ENCODE measurements at places on chromosomes 12 and 14.

DNA sequence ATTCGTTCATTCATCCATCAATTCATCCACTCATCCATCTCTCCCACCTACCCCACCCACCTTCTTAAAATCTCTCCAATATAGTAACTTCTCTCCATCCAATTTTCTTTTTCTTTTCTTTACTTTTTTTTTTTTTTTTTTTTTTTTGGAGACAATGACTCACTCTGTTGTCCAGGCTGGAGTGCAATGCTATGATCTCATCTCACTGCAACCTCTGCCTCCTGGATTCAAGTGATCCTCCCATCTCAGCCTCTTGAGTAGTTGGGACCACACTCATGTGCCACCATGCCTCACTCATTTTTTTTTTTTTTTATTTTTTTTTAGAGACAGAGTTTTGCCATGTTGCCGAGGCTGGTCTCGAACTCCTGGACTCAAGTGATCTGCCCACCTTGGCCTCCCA is 118.4 kb downstream of the SUDS3 start:
- DNase-seq = no peak

- DNase-seq = peak; percentile 71
Measured at GRCh38 chr12:3533703-3534386, 42.8 kb downstream of the PRMT8 start.

DNA sequence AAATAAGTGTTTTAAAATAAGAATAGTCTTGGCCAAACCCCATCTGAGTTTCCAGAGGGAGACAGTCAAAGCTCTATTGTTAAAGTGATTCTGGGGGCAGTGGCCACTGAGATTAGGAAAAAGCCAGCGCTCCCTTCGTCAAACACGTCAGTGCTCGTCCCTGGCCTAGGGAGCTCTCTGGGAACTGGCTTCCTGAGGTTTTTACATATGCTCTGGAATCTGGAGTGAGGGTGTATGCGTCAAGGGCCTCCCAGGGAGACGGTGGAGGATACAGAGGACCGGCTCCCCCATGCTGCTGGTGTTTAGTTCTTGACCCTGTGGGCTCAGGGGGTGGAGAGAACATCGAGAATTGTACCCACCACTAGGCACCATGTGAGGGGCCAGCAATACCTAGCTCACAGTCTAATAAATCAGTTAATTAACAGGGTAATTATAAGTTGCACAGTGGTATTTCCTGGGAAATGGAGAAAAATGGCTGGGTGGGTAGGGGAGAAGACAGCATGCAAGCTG is 87.0 kb downstream of the SLC25A47 start:
- no peak for DNase-seq

DNA sequence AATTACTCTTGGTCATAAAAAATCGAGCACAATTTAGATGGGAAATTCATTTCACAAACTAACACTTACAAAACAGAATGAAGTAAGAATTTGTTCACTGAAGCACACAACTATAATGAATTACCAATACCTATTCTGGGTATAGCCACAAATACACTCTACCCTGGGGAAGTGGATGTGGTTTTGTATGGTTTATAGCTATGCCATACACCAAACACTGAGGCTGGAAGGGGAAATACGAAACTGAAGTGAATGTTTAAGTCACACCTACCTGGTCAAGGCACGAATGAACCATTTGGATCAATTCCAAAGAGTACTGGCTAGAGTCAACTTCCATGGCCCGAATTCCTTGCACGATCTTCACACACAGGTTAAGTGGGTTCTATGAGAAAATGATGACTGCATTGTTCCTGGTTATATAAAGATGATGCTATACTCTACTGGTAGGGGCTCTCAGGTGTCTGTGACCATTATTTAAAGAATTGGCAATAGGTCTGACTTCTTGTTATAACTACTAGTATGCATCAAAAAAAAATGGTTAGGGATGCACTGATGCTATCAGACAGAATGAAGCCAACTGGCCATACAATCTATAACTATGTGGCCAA is 12.8 kb downstream of the NEK9 start:
- DNase-seq = no peak

DNA sequence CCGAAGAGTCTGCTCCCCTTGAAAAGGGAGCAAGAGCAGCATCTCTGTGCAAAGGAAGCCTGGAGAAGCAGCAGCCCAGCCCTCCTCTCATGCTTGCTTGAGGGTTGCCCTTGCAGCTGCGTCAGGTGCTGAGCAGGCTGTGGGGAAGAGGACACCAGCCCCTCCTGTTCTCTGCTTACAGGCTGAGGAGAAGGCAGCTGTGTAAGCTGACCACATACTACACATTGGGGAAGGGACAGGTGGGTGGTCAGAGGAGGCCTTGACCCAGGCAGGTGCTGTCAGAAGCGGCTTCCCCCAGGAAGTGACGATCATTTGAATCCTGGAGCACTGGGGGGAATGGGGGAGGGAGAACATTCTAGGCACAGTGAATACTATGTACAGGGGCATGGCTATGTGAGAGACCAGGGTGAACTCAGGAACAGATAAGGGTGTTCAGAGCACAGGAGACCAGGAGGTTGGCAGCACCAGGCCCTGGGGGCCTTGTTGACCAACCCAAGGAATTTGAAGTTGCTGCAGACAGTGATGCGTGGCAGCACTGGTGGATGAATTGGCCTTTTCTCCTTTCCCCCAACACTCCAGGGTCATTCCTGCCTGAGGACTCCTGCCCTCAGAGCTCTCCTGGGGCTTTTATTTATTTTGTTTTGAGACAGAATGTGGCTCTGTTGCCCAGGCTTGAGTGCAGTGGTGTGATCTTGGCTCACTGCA is 2.7 kb upstream of the KLC1 start:
- no peak for DNase-seq

- no peak for DNase-seq
Measured at GRCh38 chr12:125021771-125022170, 28.3 kb downstream of the BRI3BP start.

- peak; percentile 41 for DNase-seq
Measured at GRCh38 chr12:26630546-26631027, 202.4 kb downstream of the ITPR2 start.

DNA sequence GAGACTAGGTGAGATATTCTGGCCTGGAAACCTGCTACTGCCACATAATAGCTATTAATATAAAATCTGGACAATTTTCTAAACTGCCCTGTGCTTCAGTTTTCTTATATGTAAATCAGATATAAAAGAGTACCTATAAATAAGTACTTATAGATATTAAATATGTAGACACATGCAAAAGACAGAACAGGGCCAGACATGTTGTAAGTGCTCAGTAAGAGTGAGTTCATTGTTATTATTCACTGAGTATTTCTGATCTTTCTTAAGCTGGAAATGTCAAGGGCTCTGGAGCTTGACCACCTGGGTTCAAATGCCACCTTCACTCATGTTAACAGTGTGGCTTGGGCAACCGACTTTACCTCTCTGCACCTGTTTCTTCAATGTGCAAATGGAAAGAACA is 179.8 kb downstream of the GALC start:
- DNase-seq = no peak

DNA sequence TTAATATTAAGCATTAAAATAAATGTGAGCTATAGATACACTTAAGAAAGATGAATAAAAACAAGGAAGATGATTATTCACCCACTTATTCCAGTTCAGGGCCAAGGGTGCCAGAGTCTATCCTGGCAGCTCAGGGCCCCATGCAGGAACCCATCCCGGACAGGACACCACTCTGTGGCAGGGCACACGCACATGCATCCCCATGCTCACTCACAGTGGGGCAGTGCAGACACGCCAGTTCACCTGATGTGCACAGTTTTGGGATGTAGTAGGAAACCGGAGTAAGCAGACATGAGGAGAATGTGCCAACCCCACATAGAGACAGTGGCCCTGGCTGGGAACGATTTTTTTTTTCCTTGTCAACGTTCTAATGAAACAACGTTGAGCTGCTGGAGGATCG is 47.2 kb downstream of the DICER1 start:
- no peak for DNase-seq

DNA sequence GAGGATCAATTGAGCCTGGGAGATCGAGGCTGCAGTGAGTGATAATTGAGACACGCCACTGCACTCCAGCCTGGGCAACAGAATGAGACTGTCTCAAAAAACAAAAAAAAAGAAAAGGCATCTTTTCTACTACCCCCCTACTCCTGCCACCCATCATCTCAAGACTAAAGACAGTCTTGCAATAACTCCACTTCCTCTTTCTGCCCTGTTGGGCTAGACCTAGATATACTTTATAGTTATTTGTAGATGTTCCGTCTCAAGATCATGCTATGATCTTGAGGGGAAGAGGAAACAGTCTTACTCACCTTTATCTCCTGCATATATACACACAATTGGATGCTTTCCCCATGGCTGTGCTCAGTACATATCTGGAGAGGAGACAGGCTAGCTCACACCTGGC is 12.1 kb upstream of the ESPL1 start:
- DNase-seq = no peak

DNA sequence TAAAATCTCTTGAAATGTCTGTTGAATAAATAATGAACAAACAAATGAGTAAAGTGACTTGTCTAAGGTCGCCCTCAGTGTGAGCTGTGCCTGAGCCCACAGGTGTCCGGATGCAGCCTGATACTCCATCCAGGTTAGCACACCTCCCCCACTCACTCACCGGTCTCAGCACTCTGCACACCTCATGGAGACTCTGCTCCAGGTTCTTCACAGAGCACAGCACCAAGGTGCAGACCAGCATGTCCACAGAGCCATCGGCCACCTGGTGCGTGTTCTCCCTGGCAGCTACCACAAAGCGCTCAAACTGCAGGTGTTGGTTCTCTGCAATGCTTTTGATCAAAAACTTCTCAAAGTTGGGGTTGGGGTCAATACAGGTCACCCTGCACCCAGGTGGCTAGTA is 4.1 kb upstream of the KRT7 start:
- no peak for DNase-seq

DNA sequence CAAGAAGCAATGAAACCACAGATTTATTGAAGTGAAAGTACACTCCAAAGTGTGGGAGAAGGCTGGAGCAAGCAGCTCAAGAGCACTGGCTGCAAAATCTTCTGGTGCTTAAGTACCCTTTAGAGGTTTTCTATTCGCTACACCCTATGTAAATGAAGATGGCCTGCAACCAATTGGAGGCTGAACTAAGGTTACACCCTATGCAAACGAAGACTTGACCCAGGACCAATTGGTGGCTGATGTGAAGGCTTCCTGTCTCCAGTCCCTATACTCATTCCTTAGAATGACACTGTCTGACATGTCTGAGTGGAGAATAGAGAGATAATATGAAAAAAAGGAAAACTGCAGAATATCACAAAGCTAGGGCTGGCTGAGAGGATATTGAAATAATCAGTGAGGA is 57.2 kb downstream of the ALG10B start:
- DNase-seq = no peak

- no peak for DNase-seq
Measured at GRCh38 chr14:95695913-95696312, 9.7 kb downstream of the TCL1B start.

- DNase-seq = no peak
Measured at GRCh38 chr12:54561164-54561563, 11.8 kb downstream of the PDE1B start.

GRCh38 chr14:70186900-70187451 is 1.8 kb downstream of the SLC8A3 start:
- peak; percentile 32 for DNase-seq

GRCh38 chr14:22980672-22981089 is 1.7 kb downstream of the AJUBA start:
- DNase-seq = peak; percentile 65

- DNase-seq = no peak
Measured at GRCh38 chr12:106671840-106672239, 89.0 kb downstream of the RFX4 start.

DNA sequence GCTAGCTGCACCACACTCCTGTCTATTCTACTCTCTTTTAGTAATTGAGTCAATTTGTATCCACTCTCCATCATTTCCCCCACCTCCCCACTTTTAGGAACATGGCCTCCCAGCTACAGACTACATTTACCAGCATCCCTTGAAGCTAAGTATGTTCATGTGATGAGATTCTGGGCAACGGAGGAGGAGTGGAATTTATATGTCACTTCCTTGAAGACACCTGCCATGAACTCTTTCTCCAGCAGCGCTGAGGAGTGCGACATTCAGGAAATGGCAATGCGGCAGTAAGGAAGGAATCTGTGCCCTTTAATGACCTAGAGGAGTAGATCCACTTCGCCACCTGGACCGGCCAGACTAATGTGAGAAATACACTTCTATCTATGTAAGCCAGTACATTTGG is 243.7 kb upstream of the DIO2 start:
- DNase-seq = no peak

DNA sequence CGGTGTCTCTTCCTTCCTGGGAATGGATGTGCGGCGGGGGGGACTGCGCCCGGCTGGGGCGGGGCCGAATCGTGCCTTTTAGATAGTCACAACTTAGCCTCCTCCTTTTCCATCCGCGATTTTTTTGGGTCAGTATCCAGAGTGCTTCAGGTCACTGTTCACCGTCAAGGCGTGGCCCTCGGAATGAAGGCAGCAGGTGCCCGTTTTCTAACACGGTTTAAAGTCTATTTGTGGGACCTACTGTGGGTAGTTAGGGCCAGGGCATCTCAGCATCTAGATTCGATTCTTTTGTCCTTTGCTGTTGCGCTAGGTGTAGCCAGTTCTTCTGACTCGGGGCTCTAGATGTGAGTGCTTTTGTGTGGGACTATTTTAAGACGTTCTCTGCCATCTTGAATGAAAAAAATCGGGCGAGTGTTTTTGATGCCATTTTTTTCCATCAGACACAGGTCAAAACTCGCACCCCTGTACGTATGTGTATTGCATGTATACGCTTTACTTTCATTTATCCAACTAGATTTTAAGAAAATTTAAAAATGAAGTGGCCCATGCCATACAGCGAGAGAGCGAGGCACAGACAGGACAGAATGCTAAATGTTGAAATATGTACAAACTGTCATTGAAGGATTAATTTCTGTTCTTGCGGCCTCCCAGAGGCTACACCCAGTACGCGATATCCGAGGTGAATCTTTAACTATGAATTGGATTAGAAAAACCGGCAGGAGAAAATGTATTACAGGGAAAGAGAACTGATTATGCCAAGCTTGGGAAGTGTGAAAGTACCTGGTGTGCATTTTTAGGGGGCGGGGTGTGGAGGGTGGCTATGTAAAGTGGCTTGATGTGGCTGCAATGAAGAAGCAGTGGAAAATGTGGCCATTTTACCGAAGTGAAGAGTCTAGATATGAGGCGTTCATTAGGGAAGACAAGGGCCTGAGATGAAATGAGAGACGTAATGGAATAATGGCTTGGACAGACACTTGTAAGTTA is 835 bp downstream of the VEZT start:
- DNase-seq = peak; percentile 86

- DNase-seq = peak; percentile 78
Measured at GRCh38 chr12:64998371-64999147, 122.5 kb downstream of the WIF1 start.

DNA sequence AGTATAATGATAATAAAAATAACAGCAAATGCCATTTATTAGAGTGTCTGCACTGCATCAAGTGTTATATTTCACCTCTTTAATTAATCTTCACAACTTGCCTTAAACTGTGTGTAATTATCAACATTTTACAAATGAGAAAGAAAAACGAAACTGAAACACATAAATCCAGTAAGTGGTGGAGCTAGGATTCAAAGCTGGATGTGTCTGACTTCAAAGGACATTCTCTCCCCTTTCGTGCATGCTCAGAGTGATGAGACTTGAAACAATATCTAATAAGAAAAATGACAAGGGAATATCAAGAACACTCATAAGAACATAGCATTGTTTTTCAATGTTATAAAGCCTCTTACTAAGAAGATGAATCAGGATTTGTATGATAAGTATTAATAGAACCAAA is 78.8 kb downstream of the DUSP6 start:
- no peak for DNase-seq
